Hepatocyte (in vitro differentiated cells): ENCODE measurements at places on chromosomes 3 and 15. TPM values are rescaled to one million over a fixed set of nuclear protein-coding genes. Genes with fewer than 3 reads are reported as not detected.

DNA sequence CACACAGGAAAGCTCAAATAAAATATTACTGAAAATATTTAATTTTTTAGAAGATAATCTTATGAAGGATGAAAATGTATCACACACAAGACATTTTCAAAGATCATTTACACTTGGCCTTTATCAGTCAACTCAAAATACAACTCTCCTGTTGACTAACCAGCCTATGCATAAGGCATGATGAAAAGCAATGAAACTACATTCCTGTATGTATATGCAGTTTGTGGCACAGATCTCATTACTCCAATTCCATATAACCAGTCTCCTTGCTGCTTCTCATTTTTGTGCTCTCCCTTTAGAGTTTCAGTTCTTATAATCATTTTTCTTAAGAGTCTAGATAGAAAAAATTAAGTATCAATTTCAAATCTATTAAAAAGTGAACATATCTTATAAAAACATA is 25.8 kb downstream of the AQR start:
- no peaks in the 10 kb centered on the region for H3K36me3 ChIP-seq
- no peak overlapping the region for H3K27ac ChIP-seq
- H3K4me1 ChIP-seq = no peaks in the 10 kb centered on the region
- H3K27me3 ChIP-seq = no peaks in the 10 kb centered on the region
- no peak overlapping the region for H3K4me3 ChIP-seq

The CHL1 gene
- 0.34 TPM in 1 of 2 replicates, not detected in the other for polyA plus RNA-seq

GRCh38 chr15:92393071-92393979 is at the start of gene ST8SIA2:
Gene ST8SIA2 (plus strand): TSS chr15:92393881. CDS start chr15:92394065, 184 bp downstream.
- H3K27me3 ChIP-seq = peaks cover 90% of the 10 kb centered on the region
- H3K4me3 ChIP-seq = peak within 1 kb of the TSS; percentile 67
- no peaks in the 10 kb centered on the region for H3K36me3 ChIP-seq
- H3K4me1 ChIP-seq = no peaks in the 10 kb centered on the region

DNA sequence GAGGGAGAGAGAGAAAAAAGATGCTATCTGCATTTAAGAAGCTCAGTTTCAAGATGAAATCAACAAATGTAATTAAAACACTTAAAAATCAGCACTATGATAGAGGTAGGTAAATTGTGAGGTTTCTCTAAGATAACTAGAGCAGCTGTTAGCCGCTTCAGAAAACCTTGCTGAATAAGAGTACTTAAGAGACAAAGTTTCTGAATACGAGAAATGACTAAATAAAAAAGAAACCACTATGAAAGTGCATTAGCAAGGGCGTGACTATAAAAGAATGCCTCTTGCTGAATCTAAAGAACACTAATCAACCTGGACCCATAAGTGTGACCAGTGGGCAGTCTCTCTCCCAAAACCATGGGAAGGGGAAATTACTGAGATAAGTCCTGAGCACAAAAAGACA is 41.8 kb downstream of the IQCB1 start:
- H3K27me3 ChIP-seq = no peaks in the 10 kb centered on the region
- H3K36me3 ChIP-seq = no peaks in the 10 kb centered on the region
- H3K4me3 ChIP-seq = no peak overlapping the region
- DNase-seq = no peak

The IL5RA gene
- polyA plus RNA-seq = not detected in 2 replicates

The LRRIQ4 gene
- polyA plus RNA-seq = not detected in 2 replicates

GRCh38 chr3:30681649-30682211 is 75.3 kb downstream of the TGFBR2 start:
- no peaks in the 10 kb centered on the region for H3K36me3 ChIP-seq
- H3K27ac ChIP-seq = peak overlapping the region; percentile 67
- H3K27me3 ChIP-seq = no peaks in the 10 kb centered on the region
- no peak for DNase-seq
- H3K4me1 ChIP-seq = peaks cover 6% of the 10 kb centered on the region
- no peak overlapping the region for H3K4me3 ChIP-seq
